ENCODE measurements at places on chromosomes 5 and 9.

DNA sequence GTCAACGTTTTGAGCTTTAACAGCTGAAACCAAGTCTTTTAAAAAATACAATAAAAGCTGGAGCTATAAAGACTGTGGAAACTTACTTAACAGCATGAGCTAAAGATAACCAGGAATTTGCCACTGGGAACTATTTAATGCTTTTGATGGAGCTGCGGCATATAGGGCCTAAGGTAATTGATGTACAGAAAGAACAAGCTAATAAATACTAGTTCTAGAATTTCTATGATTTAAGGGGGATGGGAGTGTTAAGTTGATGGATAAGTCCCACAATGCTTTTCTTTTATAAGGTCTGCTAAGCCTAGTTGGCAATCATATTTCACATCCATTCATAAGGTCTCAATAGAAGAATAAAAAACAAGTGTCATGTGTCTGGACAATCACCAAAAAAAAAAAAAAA, 334.0 kb upstream of the DMAC1 start:
- no peak for DNase-seq

DNA sequence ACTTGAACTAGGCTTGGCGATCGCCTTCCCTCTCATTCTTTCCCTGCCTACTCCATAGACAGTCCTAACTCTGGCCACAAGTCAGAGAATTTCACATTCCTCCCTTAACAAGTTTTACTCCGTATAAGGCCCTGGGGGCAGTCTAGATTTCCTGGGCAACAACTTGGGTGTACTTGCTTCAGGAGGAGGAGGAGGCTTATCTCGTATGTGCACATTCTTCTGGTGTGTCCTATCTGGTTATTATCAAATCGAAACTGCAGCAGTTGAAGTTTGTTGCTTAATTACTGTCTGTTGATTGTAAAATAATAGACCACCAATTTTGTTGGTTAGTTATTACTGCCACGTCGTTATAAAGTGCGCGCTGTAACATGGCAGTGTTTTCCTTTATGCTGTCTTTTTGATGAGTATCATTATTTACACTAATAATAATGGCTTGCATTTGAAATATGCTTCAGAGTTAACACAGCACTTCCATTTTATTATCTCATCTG, 42.0 kb downstream of the PIP5K1B start:
- DNase-seq = no peak

DNA sequence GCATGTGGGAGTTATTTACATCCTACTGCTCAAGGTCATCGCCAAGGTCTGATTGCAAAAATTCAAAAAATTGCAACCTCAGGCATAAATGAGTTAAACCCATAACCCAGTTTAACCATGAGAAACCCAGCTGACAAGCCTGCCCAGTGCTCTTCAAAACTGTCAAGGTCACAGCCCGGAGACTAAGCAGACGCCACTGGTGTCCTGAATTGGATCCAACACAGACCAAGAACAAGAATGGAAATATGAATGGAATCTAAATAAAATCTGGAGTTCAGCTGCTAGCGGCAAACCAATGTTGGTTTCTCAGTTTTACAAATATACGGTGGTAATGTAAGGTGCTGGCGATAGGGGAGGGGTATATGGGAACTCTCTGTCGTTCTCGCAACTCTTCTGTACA, 201.5 kb upstream of the MVB12B start:
- DNase-seq = no peak

- peak; percentile 52 for DNase-seq
Measured at GRCh38 chr5:139561655-139562451, 714 bp downstream of the UBE2D2 start.

GRCh38 chr9:110615498-110615897, 36.0 kb upstream of the SVEP1 start:
- DNase-seq = no peak

GRCh38 chr5:84568171-84568570, 183.5 kb upstream of the EDIL3 start:
- DNase-seq = no peak

GRCh38 chr9:100286257-100286656, 66.5 kb downstream of the TEX10 start:
- DNase-seq = no peak

DNA sequence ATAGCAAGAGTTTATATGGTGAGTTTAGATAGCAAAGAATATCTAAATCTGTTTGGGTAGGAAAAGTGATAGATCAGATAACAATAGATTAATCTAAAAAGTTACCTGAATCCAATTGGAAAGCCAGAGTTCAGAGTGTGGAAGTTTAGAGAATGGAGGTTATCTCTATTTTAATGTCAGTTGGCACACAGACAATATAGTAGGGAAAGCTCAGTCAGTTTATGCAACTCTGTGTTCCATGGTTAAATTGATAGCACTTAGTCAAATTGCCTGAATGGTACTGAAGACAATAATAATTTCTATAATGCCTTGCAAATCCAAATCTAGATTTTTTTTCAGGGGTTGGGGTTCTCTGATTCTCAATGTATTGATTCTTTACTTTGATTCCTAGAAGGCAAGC, 77.0 kb downstream of the ARHGEF28 start:
- DNase-seq = no peak

DNA sequence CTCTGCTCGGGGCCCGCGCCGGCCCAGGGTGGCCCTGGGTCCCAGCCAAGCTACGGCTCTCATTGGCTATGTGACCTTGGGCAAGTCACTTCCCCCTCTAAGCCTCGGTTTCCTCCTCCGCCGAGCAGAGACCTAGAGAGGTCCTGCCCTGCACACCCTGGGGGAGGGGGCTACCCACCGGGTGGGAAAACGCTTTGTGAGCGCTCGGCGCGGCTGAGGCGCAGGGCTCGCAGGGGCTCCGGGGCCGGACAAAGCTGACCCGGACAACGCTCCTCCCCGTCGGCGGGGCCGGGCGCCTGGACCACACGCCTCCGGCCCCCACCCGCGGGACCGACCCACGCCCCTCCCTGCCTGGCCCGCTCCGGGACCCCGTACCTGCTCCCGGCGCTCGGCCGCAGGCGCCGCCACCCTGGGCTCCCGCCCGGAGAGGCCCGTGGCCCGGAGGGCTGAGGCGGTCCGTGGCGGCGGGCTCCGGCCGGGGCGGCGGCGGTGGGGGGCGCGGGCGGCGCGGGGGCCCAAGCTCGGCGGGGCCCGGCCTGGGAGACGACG, 85.7 kb upstream of the MELK start:
- peak; percentile 54 for DNase-seq

DNA sequence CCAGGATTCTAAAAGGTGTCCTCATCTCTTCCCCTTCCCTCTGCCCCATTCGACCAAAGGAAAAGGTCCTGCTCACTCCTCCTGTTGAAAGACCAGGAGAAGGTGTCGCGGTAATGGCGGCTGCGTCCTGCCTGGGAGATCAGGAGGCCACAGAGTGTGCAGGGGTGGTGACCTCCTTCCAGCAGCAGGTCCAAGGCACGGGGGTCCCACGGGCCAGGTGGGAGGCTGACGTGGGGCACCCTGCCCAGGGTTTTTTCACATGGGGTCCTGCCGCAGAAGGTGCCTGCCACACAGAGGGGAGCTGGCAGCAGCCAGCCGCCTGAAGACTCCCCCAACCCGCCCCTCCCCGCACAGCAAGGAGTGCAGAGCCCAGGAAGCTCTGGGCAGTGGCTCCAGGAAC, 22.2 kb upstream of the ADAMTS2 start:
- DNase-seq = no peak

GRCh38 chr5:38468202-38468673, 88.2 kb downstream of the LIFR start:
- no peak for DNase-seq

DNA sequence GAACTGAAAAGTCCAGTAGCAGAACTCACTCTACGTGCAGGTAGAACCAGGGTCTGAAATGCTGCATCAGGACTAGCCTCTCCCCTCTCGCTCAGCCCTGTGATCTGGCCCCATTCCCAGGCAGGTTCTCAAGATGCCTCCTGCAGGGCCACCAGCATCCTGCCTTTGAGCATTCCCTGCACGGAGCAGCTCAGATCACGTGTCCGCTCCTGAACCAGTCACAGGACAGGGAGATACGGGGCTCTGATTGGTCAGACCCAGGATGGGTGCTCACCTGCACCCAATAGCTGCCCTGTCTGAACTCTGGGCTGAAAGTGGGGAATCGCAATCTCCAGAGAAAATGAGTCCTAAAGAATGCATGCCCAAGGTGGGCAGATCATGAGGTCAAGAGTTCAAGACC, 50.8 kb downstream of the NEURL1B start:
- DNase-seq = no peak

- no peak for DNase-seq
Measured at GRCh38 chr5:93274291-93274690, 306.7 kb downstream of the NR2F1-AS1 start.

GRCh38 chr5:121816164-121816563, 35.5 kb upstream of the FTMT start:
- DNase-seq = no peak

- peak; percentile 93 for DNase-seq
Measured at GRCh38 chr9:36190388-36191289, at the start of gene CLTA. Gene CLTA (plus strand): TSS chr9:36190921. CDS start chr9:36191057, 136 bp downstream.

DNA sequence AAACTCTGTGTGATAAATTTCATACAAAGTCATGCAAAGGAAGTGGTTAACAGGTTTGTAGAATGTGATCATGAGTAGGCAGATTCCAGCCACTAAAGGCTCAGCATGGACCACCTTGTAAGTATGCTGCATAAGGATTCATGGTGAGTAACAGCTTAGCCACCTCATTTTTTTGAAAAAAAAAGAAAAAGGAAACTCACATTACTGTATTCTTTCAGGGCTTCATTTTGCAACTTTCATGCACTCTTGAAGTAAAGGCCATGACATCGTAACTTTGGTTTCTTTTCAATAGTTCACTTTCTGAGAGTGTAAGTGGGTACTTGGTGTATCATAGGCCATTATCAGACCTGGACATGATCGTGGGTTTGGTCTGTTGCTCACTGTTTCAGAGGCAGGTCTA, 175.1 kb downstream of the PCSK1 start:
- no peak for DNase-seq

- DNase-seq = no peak
Measured at GRCh38 chr5:36273809-36274526, 27.7 kb downstream of the RANBP3L start.

GRCh38 chr5:161507591-161507990, 38.9 kb downstream of the GABRB2 start:
- no peak for DNase-seq

- DNase-seq = no peak
Measured at GRCh38 chr5:88785746-88786565, 97.0 kb downstream of the MEF2C start.

DNA sequence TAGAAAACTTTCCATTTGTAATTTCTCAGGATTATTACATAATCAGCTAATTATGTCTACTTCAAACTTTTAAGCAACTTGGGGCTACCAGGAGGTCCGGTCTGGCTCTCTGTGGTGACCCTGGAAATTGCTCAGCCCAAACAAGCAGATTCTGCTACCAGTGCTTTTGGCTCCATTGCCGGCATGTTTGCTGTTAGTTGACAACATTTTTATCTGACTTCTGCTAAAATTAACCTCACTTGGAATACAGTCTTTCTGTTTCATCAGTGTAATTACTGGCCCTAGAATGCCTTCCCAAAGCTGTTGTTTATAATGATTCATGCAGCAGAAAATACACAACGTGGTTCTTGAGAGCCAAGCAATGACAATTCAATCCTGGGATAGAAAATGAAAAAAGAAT, 38.5 kb upstream of the FAM81B start:
- no peak for DNase-seq

GRCh38 chr9:135096408-135096895, 9.0 kb downstream of the OLFM1 start:
- no peak for DNase-seq

- DNase-seq = no peak
Measured at GRCh38 chr5:173243831-173244305, 8.9 kb upstream of the NKX2-5 start.

GRCh38 chr5:135309391-135310327, 89.4 kb downstream of the MACROH2A1 start:
- no peak for DNase-seq

GRCh38 chr9:93826209-93826608, 128.9 kb downstream of the BARX1 start:
- DNase-seq = peak; percentile 16
